ENCODE measurements at places on chromosomes 7 and 10.
A peak's percentile ranks its signal among the peaks of the same experiment; 100 is the strongest.

- DNase-seq: no peak
These were observed 303.9 kb upstream of the NRG3 start for GRCh38 chr10:81570878-81571794.

- DNase-seq: no peak
These were observed 276.1 kb downstream of the DNAJB6 start for GRCh38 chr7:157612664-157613561.

GRCh38 chr10:133010095-133010842 is 67.9 kb upstream of the CFAP46 start:
- DNase-seq: no peak

GRCh38 chr7:90597563-90598253 is 1.6 kb downstream of the CDK14 start:
- no peak for DNase-seq

- DNase-seq: no peak
These were observed 112.2 kb upstream of the TARP start for GRCh38 chr7:38385682-38386081.

- DNase-seq: peak; percentile 83
These were observed 467.2 kb upstream of the NRP1 start for GRCh38 chr10:33801705-33802104.

GRCh38 chr7:27802999-27803398 is 63.0 kb downstream of the TAX1BP1 start:
- DNase-seq: peak; percentile 8

DNA sequence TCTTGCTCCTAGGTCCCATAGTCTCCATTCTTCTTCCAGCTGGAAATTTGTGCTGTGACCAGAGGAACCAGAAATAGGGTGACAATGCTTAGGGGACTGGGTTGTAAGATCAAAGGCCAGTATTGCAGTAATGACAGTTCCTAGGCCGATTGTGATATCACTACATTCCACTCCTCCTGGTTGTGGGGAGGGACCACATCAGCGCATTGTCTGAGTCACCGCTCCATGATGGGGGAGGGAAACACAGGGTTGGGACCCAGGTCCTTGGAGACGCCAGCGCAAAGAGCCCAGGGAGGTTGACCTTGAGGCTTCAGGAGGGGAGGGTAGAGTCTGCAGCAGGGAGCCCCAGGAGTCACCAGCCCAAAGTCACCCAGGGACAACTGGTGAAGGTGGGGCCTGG is 20.8 kb upstream of the GGCT start:
- DNase-seq: no peak

DNA sequence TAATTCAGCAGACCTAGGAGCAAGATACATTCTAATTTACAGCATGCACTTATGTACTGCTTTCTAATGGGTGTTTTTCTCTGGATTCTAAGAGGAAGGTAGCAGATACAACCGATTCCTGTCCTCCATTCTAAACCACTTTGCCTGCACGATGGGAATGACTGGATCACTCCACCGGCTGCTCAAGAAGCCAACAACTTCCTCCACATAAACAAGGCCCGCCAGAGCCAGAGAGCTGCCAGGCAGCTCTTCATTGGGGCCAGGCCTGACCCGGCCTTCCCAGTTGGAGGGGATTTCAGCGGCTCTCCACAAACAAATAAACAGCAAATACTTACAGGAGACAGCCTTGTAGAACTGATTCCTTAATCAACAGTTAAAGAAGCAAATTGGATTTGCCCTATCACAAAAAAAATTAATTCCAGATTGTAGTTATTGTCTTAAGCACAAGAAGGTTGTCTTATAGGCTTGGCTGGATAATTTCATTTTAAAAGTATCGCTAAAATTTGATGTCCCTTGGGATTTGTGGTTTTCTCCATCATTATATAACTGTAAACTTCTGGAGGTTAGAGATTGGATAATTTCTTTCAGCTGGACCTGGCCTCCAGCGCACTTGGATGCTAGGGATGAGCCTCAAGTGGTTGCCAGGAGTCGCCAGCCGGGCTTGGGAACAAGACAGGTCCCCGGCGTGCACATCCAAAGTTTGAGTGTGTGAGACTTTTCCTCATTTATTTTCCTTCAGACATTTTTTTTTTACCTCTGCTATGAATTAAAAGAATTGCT is 20.9 kb downstream of the EBF3 start:
- DNase-seq: peak; percentile 18

DNA sequence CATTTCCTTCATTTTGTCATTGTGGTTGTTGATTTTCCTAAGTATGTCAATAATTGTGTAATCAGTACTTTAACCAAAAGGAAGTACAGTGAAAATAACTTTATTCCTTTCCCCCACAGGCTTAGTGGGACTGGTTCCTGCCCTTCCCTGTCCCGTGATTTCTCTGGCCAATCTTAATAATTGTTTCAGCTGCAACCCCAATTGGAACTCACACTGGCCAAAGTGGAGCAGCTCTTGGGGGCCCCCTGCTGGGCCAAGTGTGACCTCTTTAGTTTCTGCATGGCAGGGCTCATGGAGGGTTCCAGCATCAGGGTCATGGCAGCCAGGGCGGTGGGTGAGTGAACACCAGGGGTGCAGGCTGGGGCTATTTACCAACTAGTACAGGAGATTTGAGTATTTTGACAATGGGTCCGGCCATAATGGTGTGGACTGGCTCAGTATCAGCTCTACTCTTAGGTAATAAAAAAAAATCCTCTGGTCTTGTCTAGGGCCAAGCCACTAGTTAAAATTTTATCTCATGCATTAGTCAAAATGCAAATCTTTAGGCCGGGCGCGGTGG is 31.7 kb downstream of the CYCS start:
- DNase-seq: peak; percentile 71

DNA sequence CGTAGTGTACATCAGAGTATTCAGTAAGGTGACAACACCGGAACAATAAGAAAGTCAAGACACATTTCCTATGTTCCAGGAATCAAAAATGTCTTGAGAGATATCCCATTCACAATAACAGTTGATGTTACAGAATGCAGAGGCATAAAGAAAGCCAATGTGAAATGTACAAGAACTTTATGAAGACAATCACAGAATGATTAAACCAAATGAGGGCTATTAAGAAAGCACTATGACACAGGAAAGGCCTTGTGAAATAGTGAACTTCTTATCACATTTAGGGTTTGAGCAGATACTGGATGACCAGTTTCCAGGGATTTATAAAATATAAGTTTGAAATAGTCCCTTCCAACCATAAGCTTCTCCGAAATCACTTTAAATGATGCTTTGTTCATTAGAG is 52.7 kb downstream of the VWDE start:
- no peak for DNase-seq

- no peak for DNase-seq
These were observed 128.4 kb downstream of the ARHGAP22 start for GRCh38 chr10:48476279-48476982.

DNA sequence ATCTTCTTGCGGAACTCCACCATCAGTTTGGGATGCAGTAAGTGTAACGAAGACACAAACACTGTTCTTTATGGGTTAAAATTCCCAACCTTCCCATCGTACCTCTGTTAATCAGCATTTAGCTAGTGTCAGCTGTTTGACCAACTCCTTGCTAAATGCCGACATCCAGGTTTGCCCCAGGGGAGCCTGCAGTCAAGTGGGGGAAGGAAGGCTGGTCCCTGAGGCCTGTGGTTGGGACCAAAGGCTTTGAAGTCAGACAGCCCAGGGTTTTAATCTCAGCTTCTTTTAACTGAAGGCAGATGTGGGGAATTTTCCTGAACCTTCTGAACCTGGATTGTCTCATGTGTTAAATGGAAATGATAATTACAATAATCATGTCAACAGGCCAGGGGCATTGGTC is 443.7 kb downstream of the GLRX3 start:
- no peak for DNase-seq

- no peak for DNase-seq
These were observed 114.1 kb upstream of the IGFBP3 start for GRCh38 chr7:46035166-46035565.

DNA sequence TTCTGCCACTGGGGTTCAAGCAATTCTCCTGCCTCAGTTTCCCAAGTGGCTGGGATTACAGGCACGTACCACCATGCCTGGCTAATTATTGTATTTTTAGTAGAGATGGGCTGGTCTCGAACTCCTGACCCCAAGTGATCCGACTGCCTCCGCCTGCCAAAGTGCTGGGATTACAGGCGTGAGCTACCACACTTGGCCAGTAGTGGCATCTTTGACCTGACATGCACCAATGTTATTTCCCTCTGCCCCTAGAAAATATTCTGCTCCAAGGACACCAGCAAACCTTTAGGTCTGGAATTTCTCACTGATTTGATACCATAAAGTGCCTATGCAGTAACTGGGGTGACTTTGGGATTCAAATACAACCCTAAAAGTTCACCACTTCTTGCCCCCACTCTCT is 179.4 kb downstream of the ARID5B start:
- DNase-seq: no peak

- DNase-seq: no peak
These were observed 853.8 kb downstream of the GRM8 start for GRCh38 chr7:126398851-126399529.

GRCh38 chr10:74778436-74779094 is 47.8 kb upstream of the KAT6B start:
- DNase-seq: no peak

- peak; percentile 85 for DNase-seq
These were observed 651.5 kb downstream of the LRMDA start for GRCh38 chr10:76082956-76083355.

GRCh38 chr10:34280599-34281374 is 534.3 kb downstream of the PARD3 start:
- peak; percentile 96 for DNase-seq

- DNase-seq: peak; percentile 40
These were observed 1.3 kb downstream of the LDB1 start for GRCh38 chr10:102118867-102119266.

- no peak for DNase-seq
These were observed 11.1 kb downstream of the TAF3 start for GRCh38 chr10:7829289-7829834.

DNA sequence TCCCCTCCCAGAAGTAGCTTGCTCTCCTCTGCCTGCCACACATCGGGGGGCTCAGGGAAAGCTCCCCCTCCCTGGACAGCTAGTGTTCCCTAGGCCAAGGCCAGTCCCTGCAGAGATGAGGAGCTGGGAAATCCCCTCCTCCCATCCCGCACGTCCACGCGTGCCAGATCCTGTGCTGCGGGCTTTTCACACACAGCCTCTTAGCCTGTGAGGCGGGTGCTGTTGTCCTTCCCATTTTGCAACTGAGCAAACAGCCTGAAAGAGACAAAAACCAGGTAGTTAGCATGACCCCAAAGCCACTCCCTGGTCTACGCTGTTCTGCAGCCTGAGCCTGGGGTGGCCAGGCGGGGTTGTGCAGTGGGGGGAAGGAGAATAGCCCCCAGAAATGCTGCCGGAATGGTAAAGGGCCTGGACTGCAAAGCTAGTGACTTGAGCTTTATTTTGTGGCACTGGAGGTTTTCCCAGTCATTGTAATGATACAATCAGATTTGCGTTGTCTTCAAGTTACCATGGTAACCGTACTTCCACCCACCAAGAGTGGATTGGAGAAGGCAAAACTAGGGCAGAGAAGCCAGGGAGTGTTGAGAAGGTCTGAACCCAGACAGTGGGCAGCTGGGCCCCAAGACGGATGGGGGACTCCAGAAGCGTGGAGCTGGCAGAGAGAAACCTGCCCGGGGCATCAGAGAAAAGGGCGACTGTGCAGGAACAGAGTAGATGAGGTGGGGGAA is 98.6 kb upstream of the KCTD7 start:
- no peak for DNase-seq

GRCh38 chr7:141244435-141244834 is 170.6 kb downstream of the TMEM178B start:
- DNase-seq: no peak

DNA sequence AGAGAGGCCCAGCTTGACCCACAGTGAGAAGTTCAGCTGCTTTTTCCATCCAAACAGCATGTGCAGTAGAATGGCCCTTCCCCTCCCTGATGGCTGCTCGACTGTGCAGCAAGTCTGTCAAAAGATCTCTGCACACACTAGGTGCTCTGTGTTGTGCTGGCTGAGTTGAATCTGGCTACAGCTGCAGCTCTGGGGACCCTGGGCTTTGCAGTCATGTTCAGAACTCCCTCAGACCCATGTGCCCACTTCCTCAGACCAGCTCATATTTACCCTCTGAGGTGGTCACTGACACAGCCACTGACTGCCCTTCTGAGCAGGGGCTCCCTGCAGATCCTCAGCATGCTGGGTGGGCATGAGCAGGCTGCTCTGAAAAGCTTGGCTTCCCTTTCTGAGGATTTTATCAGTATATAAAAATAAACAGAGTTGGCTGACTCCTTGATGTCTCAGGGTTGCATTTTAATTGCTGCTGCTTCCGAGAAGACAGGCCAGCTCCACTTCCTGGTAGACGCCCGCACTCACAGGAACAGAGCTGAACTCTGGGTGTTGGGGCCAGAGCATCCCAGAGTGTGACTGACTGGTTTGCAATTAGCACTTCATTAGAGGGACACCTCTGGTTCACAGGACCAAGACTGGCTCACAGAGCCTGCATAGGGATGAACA is 507.9 kb downstream of the RPS24 start:
- peak; percentile 61 for DNase-seq

DNA sequence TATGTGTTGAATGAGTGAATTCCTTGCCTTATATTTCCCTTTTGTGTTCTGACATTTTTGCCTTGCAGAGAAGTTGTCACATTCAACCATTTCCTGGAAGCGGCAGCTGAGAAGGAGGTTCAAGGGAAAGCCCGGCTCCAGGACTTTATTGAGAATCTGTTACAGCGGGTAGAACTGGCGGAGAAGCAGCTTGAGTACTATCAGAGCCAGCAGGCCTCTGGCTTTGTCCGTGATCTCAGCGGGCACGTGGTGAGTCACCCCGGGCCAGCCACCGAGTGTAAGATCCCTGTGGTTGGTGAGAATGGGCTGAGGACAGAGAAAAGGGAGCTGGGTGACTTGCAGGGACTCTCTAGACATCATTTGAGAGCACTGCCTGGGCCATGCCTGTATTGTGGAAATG is 14.2 kb downstream of the ZNF365 start:
- no peak for DNase-seq

DNA sequence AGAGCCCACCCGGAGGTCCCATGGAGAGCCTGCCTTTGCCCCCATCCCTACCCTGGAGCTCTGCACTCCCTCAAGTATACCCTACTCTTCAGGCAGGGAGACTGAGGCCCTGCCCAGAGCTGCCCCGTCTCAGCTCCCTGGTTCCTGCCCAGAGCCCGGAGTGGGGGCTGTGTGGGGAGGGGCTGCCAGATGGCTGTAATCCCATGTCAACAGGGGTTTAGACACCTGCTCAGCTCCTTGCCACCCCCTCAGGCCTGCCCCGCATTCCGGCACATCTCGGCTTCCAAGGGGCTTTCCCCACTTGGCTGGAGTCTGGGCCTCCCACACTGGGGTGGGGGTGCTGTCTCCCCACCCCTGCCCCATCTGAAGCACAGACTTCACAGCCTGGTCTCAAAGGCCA is 20.9 kb upstream of the LFNG start:
- no peak for DNase-seq

DNA sequence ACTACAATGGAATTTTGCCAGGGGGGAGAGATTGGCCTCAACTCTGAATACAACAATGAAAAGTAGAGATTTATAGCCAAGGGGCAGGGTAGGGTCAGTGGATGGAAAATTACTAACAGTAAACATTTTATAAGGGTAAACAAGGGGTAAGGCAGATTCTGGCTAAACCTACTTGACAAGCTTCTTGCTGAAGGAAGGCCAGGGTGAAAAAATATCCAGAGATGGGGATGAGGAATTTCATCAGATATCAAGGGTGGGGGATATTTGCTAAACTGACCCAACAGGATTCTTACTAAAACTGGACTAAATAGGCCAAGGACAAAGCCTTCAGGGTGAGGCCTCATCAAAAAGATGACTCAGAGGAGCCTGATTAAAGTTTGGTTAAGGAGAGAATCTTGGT is 156.3 kb downstream of the RTKN2 start:
- no peak for DNase-seq

GRCh38 chr10:111488668-111489067 is 411.8 kb downstream of the ADRA2A start:
- DNase-seq: no peak

GRCh38 chr10:117944676-117945447 is 101.9 kb downstream of the RAB11FIP2 start:
- peak; percentile 5 for DNase-seq
